Cardiac muscle cell (in vitro differentiated cells and primary cell): ENCODE measurements at places on chromosomes 6 and 20.

GRCh38 chr6:1763404-1763803 is 153.7 kb downstream of the FOXC1 start:
- no peak for DNase-seq

DNA sequence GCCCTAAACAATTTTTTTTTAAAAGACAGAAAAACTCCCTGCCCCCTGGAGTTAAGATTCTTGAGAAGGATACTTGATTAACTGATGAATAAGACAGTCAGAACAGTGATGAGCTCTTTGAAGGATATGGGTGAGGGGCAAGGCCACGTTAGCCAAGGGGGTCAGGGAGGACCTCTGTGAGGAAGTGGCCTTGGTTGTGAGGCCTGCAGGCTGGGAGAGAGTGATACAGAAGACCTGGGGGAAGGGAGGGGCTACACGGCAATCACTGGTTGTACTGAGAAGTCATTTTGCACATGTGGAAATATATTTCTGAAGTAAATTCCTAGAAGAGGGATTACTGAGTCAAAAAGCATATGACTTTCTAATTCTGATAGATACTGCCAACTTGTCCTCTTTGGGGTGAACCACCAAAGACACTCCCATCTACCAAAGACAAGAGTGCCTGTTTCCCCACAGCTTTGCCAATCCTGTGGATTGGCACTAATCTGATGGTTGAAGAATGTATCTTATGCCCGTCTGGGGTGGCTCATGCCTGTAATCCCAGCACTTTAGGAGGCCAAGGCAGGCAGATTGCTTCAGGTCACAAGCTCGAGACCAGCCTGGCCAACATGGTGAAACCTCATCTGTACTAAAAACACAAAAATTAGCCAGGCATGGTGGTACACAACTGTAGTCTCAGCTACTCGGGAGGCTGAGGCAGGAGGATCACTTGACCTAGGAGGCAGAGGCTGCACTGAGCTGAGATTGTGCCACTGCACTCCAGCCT is 22.3 kb upstream of the BCAS4 start:
- no peak for DNase-seq

DNA sequence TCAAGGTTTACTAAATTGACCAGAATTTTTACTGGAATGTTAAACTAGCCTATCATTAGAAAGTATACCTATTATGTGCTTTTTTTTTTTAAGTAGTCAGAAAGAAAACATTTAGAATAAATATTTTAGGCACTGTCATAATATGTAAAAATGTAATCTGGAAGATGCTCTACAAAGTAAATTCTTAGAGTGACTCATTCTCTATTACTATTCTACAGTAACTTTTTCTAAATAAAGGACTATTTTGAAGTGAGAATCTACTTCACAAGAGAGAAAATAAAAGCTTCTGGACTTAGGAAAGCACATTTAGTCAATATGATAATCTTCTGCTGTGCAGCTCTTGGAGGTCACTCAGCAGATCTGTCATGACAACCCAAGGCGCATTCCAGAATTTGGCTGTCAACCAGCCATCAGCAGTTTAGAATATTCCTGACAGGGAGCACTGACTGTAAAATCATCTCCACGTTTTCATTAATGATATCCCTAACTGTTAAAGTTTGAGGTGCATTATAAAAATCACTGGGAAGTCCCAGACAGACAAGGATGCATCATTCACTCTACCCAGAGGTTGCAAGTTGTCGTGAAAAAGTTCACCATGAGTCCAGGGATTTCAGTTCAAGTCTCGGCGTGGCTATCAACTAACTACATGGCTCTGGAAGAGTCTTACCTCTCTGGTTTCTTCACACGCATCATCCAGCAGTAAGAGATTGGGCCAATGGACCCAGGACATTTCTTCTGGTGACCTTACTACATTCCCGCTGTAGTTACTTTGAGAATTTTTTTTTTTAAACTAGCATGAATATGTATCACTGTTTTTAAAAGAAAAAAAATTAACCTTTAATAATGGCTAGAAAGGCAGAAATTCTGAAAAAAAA is 374.9 kb downstream of the GJA1 start:
- DNase-seq, result no peak

DNA sequence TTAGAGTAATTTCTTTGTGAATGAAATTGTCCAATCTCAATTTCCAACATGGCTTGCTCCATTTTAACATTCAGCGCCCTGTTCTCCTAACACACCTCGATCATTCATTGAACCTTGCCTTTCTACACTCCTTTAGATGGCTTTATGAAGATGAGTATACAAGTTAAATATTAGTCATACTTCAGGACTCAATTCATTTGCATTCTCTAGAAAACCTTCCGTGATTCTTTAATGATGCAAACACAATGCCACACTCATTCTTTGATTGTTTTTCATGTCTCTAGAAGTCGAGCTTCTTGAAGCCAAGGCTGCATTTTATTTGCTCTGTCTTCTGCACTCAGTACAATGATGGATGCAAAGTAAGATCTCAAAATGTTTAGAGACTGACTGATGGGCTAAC is 641.2 kb downstream of the DOK5 start:
- DNase-seq, result no peak

DNA sequence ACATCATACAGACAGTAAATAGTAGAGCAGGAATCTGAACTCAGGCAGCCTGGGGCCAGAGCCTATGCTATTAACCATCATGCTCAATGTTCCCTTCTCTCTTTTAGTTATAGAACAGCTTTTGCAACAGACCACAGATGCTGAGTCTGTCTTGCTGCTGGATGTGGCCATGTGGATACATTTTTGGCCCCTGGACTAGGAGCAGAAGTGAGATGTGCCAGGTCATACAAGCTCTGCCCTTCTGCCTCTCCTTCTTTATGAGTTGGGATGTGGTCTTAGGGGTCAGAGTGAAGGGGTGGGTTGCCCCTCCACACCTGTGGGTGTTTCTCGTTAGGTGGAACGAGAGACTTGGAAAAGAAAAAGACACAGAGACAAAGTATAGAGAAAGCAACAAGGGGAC is 14.6 kb upstream of the AARS2 start:
- DNase-seq, result no peak
